ENCODE measurements at places on chromosomes 5 and 9. TPM values are rescaled to one million over a fixed set of nuclear protein-coding genes. Genes with fewer than 3 reads are reported as not detected.

DNA sequence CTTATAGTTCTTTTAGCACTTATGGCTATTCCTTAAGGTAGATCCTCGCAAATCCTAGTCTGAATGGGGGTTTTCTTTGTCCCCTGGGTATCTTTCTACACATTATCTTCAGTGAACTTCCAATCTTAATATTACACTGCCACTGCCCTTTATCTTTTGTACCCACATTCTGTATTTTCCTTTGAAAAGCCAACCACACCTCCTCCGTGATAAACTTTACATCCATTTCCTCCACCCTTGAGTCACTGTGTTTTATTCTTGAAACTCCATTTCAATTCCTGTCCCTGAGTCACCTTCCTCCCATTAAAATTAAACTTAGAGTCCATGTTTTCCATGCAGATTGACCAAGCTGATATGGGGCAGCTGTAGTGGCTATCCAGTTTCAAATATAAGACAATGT, 43.2 kb upstream of the RICTOR start:
- DNase-seq = no peak

DNA sequence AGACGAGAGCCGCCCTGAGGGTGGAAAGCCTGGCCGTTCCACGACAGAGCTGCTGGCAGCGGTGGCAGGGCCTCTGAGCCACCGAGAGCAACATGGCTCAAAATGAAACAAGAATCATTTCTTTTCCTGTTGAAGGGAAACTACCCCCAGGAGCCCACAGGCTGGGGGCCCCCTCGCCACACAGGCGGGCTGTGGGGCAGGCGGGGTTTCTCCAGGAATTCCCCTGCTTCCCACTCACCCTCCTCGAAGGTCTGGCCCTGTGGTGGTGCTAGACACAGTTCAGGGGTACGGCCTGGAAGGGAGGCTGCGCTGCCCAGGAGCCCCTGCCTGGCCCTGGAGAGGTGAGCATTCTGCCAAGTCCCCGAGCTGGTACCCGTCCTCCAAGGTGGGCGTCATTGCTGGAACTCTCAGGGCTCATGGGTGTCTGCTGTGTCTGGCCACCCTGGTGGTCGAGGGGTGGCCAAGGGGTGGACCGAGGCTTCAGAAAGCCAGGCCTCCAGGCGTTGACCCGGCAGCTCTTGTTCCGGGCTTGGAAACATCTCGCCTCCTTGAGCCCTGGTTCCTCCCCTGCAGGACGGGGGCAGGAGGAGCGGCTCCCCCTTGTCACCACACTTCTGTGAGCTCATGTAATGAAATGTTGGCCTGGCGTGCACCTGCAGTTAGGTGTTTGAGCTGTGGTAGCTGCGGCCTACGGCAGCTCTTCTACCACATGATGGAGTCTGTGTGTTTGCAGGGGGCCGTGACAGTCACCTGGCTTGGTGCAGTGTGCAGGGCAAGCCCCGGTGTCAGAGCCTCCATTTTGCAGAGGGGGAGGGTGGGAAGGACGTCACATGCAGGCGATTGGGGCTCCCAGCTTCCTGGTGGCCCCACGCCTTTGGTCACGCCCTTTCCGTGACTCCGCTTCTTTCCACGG, 65.3 kb downstream of the RXRA start:
- DNase-seq = no peak

The SOHLH1 gene
- total RNA-seq = not detected

The FUBP3 gene
- 40.5 TPM for total RNA-seq

- DNase-seq = no peak
Measured at GRCh38 chr5:31626156-31626555, 12.8 kb upstream of the PDZD2 start.

DNA sequence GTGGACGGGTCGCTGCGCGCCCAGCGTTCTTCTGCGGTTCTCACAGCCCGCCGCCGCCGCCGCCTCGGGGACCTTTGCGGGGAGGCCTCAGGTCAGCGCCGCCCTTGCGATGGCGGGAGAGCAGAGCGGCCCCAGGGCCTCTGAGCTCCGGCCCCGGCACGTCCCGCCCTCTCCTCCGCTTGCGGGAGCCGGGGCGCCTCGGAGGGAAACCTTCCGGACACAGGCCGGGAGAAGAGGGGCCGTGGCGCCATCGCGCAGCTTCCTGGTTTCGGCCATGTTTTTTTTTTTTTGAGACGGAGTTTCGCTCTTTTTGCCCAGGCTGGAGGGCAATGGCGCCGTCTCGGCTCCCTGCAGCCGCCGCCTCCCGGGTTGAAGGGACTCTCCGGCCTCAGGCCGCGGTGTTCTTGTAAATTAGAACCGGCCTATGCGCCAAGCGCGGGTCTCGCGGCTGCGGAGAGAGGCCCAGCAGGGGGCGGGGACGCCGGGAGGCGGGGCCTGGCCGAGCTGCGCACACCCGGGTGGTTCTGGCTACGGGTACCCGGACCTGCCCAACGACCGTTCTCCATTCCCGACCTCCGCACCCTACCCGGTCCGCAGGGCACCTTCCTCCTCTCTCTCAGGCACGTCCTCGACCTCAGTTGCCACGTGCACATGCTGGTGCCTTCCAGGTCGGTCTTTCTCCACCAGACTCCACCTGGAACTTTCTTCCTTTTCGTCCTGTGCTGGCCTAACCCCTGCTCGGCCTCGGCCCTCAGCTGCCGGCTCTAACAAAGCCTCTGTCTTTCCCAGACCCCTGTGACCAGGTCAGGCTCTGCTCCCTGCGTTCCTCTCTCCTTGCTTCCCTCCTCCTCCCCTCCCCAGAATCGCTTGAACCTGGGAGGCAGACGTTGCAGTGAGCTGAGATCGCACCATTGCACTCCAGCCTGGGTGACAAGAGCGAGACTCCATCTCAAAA, 28.8 kb upstream of the MGAT1 start:
- no peak for DNase-seq

The ANKRD33B gene
- 5.0 TPM for total RNA-seq

The TRAF2 gene
- 17.7 TPM for total RNA-seq

GRCh38 chr9:120730654-120731514, 16.6 kb upstream of the MEGF9 start:
- DNase-seq = peak; percentile 97

GRCh38 chr5:108615216-108615615, 132.5 kb upstream of the FER start:
- DNase-seq = no peak

The PALM2AKAP2 gene
- 19.3 TPM for total RNA-seq

All from kidney epithelial cell (primary cell).